Esophagus squamous epithelium (tissue), 5 donors: ENCODE measurements at places on chromosomes 12 and 14. TPM values are rescaled to one million over a fixed set of nuclear protein-coding genes. Genes with fewer than 3 reads are reported as not detected.

Gene CLEC4C
- total RNA-seq: not detected

Gene KLRC3
- total RNA-seq: not detected

Gene CPNE6
- not detected for total RNA-seq

Gene SLCO1B1
- not detected for total RNA-seq

Gene PLCZ1
- total RNA-seq: not detected

DNA sequence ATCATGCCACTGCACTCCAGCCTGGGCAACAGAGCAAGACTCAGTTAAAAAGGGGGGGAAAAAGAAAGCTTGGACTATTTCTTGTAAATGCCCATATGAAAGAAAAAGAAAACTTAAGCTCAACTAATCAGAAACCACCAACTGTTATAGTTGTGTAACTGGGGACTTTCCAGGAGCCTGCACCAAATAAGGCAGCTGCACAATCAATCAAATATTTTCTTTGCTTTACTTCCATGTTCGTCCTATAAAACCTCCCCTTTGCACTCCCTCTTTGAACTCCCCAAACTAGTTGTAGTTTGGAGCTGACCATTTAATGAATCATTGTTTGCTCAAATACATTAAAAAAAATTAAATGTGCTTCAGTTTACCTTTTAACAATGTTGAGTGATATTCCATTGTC is 54.9 kb downstream of the OTOGL start:
- no peak for DNase-seq

DNA sequence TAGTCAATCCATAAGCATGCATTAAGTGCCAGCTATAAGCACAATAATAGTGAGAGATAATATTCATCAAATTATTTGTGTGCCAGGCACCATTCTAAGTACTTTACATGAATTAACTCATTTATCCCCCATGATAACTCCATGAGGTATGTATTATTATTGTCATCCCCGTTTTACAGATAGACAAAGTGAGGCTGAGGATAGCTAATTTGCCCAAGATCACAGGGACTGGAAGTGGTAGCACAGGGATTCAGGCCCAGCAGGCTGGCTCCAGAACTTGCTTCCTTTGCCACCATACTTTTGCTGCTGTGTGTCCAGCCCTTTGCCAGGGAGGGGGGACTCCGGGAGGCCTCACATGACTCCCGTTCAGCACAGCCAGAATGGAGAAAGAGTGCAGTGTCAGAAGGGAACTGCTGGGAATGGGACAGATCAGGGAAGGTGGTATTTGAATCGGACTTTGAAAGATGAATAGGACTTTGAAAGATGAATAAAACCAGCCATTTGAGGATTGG is 128.0 kb upstream of the PWP1 start:
- no peak for DNase-seq

- no peak for DNase-seq
Observed at GRCh38 chr12:103886195-103886797, 43.9 kb upstream of the HSP90B1 start.

GRCh38 chr12:115335594-115335993 is 651.6 kb upstream of the TBX3 start:
- DNase-seq: no peak

- no peak for DNase-seq
Observed at GRCh38 chr12:5051913-5052312, 8.2 kb downstream of the KCNA5 start.

DNA sequence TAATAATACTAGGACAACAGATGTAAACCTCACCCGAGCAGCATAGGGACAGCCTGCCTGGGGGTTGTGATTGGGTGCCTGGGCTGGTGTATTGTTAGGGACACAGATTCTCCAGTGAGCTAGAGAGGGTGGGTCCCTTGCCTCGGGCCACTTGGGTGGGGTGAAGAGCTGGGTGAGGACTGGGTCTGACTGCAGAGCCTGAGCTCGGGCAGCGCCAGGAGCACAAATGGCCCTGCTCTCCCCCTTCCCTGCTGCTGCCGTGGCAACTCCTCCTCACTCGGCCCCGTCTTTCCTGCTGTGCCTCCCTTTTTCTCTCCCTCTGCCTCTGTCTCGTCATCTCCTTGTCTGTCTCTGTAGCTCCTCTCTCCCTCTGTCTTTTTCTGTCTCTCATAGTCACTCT is 115.4 kb downstream of the GLT1D1 start:
- no peak for DNase-seq

- no peak for DNase-seq
Observed at GRCh38 chr14:86935241-86935885, 1057.6 kb downstream of the GALC start.

GRCh38 chr14:52011523-52011922 is 22.2 kb downstream of the RTRAF start:
- no peak for DNase-seq

DNA sequence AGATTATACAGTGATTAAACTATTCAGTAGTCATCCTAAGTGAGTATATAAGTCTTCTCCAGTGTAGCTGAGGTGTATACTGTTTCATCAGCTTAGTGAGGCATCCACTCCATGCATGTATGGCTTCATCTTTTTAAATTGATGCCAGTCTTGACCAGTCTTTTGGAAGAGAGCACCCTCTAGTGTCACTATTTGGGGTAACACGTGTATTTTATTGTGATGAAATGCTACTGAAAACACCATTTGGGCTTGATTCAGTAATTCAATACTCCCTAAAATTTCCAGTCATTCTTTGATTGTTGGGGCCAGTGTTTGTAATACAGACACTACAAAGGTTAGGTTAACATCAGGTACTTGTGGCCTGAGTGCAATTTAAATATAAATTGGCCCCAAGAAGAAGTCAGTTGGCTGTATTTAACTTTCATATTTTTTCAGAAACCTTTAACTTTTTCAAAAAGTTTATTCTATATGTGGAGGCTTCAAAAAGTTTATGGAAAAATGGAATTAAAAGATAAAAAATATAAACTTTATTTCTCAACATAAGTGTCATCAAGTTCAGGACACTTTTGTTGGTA is 35.3 kb downstream of the MIPOL1 start:
- DNase-seq: no peak

GRCh38 chr12:114664651-114665320 is 19.2 kb downstream of the TBX3 start:
- no peak for DNase-seq

GRCh38 chr12:117564881-117565280 is 203.5 kb upstream of the NOS1 start:
- no peak for DNase-seq

DNA sequence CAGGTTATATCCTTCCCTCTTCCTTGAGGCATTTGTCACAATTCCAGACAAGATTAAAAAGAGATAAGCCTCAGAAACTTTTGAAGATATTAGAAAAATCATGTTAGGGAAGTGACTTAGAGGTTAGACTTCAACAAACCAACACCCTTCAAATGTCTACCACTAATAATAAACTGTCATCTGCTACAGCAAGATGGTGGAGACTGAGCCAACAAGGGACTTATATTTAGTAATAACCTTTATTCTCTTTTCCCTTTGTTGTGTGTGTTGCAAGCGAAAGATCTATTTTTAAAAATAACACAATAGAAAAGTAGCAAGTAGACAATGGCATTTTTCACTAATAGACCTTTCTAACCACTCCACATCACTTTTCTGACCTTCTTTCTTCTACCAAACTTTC is 28.6 kb downstream of the PRICKLE1 start:
- DNase-seq: no peak

GRCh38 chr14:101854366-101854765 is 92.9 kb downstream of the PPP2R5C start:
- no peak for DNase-seq

DNA sequence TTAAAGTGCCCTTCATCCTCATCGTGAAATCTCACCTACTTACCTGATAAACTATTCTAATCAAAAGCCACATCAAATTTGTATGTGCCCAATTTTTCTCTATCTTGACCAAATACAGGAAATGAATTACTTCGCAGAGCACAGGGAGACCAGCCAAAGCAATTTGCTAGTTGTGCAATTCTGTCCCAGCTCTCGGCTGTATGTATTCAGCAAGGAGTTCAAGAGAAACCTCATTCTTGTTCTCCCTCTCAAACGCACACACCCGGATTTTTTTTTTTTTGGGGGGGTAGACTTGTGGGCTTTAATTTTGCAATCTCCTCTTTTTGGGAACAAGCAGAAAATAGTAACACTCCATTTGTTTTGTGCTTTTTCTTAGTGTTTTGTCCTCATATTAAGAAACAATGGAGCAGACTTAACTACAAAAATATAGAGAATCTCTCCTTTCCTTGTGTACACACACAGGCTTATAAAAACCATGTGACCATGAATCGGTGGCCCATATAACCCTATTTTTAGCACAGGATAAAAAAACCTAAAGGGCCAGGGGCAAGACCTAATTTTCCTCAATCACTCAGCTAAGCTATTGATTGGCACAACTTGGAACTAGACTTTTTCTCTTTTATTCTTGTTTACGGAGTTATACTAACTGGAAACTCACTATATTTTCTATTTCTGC is 64.2 kb downstream of the MBIP start:
- no peak for DNase-seq

DNA sequence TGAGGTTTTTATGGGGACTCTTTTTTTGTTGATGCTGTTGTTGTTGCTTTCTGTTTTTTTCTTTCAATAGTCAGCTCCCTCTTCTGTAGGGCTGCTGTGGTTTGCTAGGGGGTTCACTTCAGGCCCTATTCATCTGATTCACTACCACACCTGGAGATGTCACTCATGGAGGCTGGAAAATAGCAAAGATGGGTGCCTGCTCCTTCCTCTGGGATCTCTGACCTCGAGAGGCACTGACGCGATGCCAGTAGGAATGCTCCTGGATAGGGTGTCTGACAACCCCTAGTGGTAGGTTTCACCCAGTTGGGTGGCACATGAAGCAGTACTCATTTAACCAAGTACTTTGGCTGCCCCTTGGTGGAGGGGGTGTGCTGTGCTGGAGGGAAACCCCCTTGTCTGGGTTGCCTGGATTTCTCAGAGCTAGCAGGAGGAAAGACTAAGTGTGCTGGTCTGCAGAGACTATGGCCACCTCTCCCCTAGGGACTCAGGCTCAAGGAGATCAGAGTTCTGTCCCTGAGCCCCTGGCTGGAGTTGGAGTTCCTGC is 745.5 kb downstream of the TMTC2 start:
- no peak for DNase-seq

DNA sequence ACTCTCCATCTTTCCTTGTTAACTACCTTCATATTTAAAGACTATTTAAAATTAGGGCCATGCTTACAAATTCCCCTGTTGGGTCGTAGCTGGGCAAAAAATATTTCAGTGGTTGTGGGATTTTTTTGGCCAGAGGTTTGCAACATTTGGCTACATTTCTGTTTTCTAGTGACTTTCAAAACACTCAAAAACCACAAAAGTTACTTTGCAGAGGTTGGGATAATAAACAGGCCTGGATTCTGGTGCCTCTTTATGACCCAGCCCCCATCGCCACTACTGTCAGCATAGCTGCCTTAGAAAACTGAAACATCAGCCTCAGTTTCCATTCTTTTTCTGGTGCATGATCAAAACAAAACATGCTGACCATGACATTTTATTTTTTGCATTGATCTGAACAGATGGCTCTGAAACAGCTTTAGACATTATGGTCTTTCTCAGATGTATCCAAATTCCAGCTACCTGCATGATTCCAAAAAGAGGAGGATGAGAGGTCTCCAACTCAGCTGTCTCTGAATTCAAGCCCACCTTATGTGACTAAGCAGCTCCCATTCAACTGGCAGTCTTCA is 5.2 kb downstream of the DPF3 start:
- no peak for DNase-seq

- no peak for DNase-seq
Observed at GRCh38 chr12:59173695-59174094, 253.4 kb upstream of the LRIG3 start.

GRCh38 chr14:23149745-23150144 is 30.7 kb upstream of the CEBPE start:
- no peak for DNase-seq

DNA sequence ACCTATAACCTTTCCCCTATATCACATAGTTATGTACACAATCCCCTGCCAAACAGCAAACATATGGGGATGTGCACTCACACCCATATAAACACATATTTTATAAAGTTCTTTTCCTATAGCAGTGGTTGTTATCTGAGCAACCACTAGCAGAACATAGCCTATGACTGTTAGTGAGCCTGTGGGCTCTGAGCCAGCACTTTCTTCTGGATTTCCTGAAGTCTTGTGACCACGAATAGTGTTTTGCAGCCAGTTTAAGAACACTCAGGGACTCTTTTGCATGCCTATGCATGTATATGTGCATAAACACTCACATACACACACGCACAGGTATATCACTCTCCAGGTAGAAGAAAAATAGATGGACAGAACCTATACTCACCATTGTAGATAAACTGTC is 17.1 kb downstream of the TESPA1 start:
- DNase-seq: no peak

DNA sequence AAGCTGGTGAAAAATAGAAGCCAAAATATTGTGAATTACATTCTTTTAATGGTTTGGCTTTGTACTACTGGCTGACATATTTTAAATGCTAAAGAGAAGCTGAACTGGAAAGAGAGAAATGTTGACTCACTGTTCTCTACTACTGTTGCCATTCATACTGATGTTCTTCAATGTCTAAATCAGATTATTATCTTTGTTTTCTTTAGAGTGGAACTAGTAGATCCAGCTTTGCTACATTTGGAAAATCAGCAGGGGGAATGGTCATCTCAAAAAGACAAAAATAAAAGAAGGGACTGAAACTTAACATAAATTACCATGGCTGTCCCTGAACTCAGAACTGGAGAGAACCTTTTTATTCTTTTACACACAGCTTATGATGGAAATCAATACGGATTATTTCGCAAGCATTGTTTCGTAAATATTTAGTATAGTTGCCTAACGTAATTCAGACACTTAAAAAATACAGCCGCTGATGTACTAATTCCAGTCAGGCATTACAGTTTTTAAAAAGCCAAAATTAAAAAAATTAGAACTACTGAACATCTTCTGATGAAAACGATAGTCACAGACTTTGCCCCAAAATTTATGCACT is 76.3 kb upstream of the OTX2 start:
- DNase-seq: no peak

DNA sequence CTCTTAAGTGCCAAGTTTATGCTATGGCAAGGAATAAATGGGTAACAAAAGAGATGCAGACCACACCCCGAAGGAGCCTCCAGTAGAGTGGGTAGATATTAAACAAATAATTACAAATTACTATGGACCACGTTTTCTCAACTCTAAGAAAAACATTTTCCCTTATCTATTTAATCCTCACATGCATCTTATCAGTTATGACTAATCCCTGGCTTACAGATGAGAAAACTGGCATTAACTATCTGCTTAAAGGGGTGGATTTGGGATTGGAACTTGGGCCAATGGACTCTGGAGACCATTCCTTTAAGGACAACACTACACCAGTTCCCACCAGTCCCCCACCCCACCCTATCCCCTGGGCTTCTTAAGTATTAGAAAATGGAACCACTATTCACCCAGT is 26.3 kb downstream of the PPM1H start:
- no peak for DNase-seq

- DNase-seq: no peak
Observed at GRCh38 chr14:58793131-58793740, 155.5 kb downstream of the DACT1 start.

DNA sequence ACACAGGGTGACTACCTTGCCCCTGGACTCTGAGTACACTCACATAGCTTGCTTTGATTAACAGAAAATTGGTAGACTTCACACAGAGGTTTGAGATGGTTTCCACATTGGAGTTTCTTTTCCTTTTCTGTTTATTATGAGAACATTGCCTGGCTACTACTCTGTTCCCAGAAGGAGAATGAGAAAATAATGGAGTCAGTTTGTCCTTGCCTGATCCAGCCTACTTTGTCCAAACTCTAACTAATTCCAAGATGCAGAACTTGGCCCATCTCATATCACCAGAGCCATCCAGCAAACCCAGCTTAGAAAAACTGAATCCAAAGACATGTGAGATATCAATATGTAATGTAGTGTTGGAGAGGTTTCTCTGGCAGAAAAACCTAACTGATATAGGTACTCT is 20.4 kb downstream of the TAS2R50 start:
- no peak for DNase-seq
